Left kidney (tissue), 8 donors: ENCODE measurements at places on chromosomes 12 and 14. TPM values are rescaled to one million over a fixed set of nuclear protein-coding genes. Genes with fewer than 3 reads are reported as not detected.

NFATC4 gene
- polyA plus RNA-seq, result 70.3 TPM

CPM gene
- polyA plus RNA-seq, result 27.3 TPM

- DNase-seq, result peak; percentile 32
Observed at GRCh38 chr12:97235102-97235501, 227.5 kb upstream of the RMST start.

DNA sequence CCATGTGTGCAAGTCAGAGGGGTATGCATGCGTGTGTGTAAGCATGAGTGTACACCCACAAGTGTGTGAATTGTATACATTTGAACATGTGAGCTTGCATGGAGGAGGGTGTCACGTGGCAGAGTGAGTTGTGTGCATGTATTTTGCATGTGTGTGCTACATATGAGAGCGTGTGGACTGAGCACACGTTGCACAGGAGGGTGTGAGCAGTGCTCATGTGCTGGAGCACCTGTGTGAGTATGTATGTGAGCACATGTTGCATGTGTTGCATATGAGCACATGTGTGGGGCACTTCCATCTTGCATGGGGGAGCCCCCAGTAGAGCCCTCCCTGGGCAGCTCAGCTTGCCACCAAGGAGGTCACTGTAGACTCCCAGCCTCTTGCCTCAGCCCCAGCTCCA is 180.2 kb upstream of the MYL2 start:
- no peak for DNase-seq

GRCh38 chr14:42513837-42514236 is 907.2 kb downstream of the LRFN5 start:
- DNase-seq, result no peak

DNA sequence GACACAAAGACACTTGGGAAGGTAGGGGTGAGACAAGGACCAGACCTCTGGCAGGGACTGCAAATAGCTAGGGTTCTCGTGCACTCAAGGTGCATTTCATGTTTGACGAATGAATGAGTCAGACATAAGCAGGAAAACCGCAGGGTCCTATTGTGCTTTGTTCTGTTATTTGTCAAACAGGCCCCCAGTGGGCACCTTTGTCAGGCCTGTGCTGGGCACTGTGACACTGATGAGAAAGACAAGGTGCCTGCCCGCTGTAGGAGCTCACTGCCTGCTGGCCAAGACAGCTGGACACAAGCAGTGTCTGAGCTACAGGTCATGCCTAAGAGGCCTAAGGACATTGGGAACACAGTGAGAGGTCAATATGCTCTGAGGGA is 2.3 kb downstream of the OTUB2 start:
- DNase-seq, result no peak

DNA sequence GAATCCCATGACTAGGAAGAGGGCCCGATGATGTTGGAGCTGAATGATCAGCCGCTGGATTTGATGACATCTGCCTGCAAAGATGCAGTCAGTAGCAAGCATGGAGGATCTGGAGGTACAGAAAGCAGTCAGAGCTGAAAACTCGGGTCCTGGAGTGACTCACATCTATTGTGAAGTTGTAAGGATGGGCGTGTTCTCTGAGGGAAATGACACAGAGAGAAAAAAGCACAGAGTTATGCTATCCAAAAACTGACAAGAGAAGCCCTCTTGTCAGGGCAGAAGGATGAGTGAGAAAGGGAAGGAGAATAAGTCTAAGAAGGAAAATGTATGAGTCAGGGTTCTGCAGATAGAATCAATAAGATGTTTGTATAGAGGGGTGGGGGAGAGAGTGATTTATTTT is 380.4 kb upstream of the CCDC196 start:
- DNase-seq, result no peak

GRCh38 chr14:95256776-95257060 is 63.0 kb downstream of the CLMN start:
- DNase-seq, result no peak

DNA sequence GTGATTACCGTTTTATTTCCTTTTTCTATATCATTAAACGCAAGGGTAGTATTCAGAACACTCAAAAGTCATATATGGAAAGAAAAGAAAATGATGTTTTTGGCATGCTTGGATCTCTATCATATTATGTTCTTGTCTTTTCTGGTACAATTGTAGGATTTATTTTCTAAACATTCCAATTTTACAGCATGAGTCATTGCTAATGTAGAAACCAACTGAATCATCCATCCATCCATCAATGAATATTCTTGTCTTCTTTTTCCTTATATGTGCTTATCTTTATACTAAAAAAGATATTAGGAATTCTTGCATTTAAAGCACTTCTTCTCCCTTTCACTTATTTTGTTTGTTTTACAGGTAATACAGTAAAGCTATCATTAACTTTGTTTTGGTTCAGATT is 20.4 kb upstream of the AMIGO2 start:
- no peak for DNase-seq
